B cell (primary cell): ENCODE measurements at places on chromosomes 1 and 21. TPM values are rescaled to one million over a fixed set of nuclear protein-coding genes. Genes with fewer than 3 reads are reported as not detected.

The SPRR2B gene
- total RNA-seq = not detected in 2 replicates

The CNR2 gene
- total RNA-seq = 45.6 and 47.4 TPM in 2 replicates

The SGIP1 gene
- total RNA-seq = not detected in 2 replicates

The S100A1 gene
- not detected in 2 replicates for total RNA-seq

The SLC25A33 gene
- 5.0 and 5.9 TPM in 2 replicates for total RNA-seq

The G0S2 gene
- total RNA-seq = not detected in 2 replicates

The F11R gene
- total RNA-seq = 12.8 and 16.4 TPM in 2 replicates

The ANGPTL3 gene
- total RNA-seq = not detected in 2 replicates

The CSMD2 gene
- total RNA-seq = not detected in 2 replicates

The DEPDC1 gene
- total RNA-seq = 0.07 TPM in 1 of 2 replicates, not detected in the other

The C4BPB gene
- total RNA-seq = not detected in 2 replicates

The PHLDA3 gene
- total RNA-seq = 0.20 TPM in 1 of 2 replicates, not detected in the other

The ARTN gene
- 0.53 and 0.64 TPM in 2 replicates for total RNA-seq

The RHEX gene
- total RNA-seq = 12.8 and 14.1 TPM in 2 replicates

The C4BPA gene
- not detected in 2 replicates for total RNA-seq

The OXCT2 gene
- total RNA-seq = 1.0 and 1.5 TPM in 2 replicates

The GBP6 gene
- total RNA-seq = 0.12 TPM in 1 of 2 replicates, not detected in the other

The HIPK1 gene
- total RNA-seq = 48.0 and 48.2 TPM in 2 replicates

The CYP4A11 gene
- total RNA-seq = not detected in 2 replicates

The PLPPR4 gene
- not detected in 2 replicates for total RNA-seq

The GJA9 gene
- total RNA-seq = not detected in 2 replicates

The ADAMTSL4 gene
- 0.34 TPM in 1 of 2 replicates, not detected in the other for total RNA-seq

The HIVEP3 gene
- 5.1 and 6.3 TPM in 2 replicates for total RNA-seq

The SLC25A44 gene
- 26.6 and 27.2 TPM in 2 replicates for total RNA-seq

The HPCA gene
- not detected in 2 replicates for total RNA-seq

The NBPF20 gene
- 9.7 and 11.7 TPM in 2 replicates for total RNA-seq

The PLA2G2D gene
- total RNA-seq = 1.7 and 2.3 TPM in 2 replicates

The RNF207 gene
- total RNA-seq = 1.5 and 2.5 TPM in 2 replicates
